ENCODE measurements at places on chromosomes 2 and 18.

GRCh38 chr2:80348953-80349352 lies 44.4 kb upstream of the LRRTM1 start:
- no peaks in the 10 kb centered on the region for H3K27me3 ChIP-seq
- no peak overlapping the region for H3K27ac ChIP-seq
- no peak for DNase-seq
- H3K4me1 ChIP-seq = no peaks in the 10 kb centered on the region

DNA sequence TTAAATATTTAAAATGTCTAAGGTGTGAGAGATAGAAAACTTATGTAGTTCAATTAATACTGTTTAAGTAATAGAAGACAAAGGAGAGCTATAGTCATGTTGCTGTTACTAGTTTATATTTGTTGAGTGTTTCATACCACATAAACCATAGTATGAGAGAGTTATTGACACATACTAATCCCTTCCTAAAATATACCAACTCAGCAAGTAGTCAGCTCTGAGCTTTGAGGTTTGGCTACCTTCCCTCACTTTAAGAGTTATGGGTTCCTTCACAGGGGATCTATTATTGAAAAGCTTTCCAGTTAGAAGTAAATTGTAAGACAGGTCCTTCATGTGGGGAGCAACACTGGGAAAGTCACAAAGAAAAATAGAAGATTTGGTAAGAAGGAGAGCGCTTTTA lies 701.6 kb upstream of the ZEB2 start:
- no peak overlapping the region for H3K4me3 ChIP-seq
- no peak for DNase-seq
- H3K27ac ChIP-seq = no peak overlapping the region
- H3K36me3 ChIP-seq = no peaks in the 10 kb centered on the region
- H3K4me1 ChIP-seq = no peaks in the 10 kb centered on the region
- no peaks in the 10 kb centered on the region for H3K27me3 ChIP-seq

GRCh38 chr18:48814490-48815178 lies 136.1 kb downstream of the SMAD7 start:
- no peak overlapping the region for H3K4me3 ChIP-seq
- H3K36me3 ChIP-seq = peaks cover 27% of the 10 kb centered on the region
- DNase-seq = peak; percentile 47
- no peak overlapping the region for H3K27ac ChIP-seq

DNA sequence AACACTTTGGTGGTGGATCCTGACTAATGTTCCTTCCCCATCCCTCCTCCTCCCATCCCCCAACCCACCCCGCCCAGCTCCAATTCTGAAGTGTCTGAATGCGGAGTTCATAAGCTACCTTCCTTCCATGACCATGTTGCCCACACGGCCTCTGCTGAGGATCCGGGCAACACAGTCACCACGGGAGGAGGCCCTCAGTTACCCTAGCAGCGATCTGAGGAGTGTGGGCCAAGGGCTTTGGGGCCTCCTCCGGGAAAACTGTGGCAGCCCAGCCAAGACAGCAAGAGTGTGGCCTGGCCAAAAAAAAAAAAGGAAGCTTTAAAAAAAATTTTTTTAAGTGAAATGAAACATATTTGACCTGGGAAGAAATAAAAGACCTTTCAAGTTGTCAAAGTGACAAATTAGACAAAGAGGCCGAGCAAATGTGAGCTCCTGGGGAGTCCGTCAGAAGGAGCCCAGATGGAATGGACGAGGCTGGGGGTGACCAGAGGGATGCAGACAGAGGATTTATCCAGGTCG lies 169.0 kb upstream of the PKDCC start:
- H3K4me1 ChIP-seq = peaks cover 4% of the 10 kb centered on the region
- H3K4me3 ChIP-seq = no peak overlapping the region
- DNase-seq = no peak

DNA sequence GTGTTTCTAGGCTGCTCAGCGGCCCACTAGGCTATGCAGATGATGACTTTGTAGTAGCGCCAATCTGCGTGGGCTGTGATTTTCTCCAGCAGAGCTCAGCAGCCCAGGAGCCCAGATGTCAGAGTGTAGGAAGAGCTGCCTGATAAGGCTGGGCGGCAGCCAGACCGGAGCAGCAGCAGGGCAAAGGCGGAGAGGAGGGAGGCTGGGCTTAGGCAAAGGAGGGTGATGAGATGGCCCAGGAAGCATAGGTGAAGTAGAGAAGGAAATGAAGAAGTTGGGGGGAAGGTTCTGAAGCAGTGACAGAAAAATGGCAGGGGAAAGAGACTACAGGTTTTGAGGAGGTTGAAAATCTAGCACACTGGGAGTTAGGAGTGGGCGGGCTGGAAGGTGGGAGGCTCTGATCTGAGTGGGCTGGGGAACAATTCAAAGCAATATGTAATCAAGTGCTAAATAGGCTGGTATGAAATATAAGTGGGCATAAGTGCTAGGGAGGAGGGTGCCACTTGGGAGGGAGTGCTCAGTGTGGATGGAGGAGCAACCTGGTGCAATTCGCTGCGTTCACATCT lies 50.6 kb upstream of the STPG4 start:
- DNase-seq = peak; percentile 76
- no peak overlapping the region for H3K27ac ChIP-seq
- peaks cover 21% of the 10 kb centered on the region for H3K4me1 ChIP-seq
- no peaks in the 10 kb centered on the region for H3K36me3 ChIP-seq
- H3K4me3 ChIP-seq = no peak overlapping the region

GRCh38 chr18:267380-267687 lies 513 bp downstream of the THOC1 start:
- H3K4me3 ChIP-seq = peak overlapping the region; percentile 92
- H3K27ac ChIP-seq = peak overlapping the region; percentile 80
- H3K36me3 ChIP-seq = peaks cover 5% of the 10 kb centered on the region
